GM19239 (cell line): ENCODE measurements at places on chromosomes 7 and 10.
A peak's percentile ranks its signal among the peaks of the same experiment; 100 is the strongest.

GRCh38 chr10:126240483-126240882 is 147.8 kb downstream of the ADAM12 start:
- DNase-seq = no peak

DNA sequence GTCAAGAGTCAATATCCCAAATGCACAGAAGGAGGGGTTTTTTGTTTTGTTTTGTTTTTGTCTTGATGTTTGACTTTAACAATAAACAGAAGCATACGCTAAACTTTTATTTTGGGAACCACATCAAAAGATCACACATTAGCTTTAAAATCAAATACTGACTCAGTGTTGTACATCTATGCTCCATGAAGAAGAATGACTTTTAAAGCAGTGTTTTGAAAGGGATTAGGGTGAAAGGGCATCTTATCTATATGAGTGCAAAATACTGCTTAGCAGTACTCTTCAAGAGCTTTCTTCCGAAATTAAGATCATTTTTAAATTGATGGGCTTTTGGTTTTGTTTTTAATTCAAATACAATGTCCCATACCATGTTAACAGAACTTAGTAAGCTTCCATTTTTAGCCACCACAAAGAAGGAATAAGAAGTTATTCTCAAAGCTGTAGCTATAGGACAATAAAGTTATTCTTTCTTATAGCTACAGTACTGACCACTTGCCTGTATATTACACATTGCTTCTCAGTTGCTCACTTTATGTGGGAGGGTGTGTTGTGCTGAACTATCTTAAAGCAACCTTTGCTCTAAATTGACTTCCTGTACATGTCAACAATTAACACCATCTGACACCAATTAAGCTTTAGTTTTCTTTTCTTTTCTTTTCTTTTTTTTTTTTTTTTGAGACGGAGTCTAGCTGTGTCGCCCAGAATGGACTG is 144.3 kb upstream of the KAT6B start:
- DNase-seq = no peak

DNA sequence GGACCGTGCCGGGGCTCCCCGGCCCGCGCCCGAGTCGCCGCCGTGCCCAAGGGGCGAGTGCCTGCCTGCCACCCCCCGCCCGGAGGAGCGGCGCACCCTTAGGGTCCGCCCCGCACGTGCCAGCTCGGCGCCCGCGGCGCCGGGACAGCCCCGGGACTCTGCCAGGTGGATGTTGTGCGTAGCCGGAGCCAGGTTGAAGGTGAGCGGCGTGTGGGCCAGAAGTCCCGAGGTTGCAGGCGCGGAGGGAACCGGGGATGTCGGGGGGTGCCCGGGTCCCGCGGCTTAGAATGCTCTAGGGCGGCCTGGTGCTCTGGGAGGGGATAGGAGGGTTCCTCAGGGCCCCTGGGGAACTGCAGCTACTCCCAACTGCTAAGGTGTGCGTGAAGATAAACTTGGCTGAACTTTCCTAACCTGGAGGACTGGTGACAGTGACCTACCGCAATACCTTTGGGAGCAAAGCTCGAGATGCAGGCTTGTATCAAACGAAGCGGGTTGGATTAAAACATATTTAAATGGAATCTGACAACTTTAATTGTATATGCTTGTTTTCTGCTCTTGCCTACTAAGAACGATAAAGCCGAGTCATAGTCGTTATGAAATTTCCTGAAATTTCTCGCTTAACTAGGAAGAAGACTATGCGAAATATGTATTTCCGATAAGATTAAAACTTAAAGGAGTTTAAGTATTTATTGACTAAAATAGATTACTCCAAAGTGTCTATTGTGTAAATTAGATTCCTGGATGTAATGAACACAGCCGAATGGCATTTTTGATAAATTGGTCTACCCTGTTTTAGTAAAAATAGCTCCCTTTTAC is at the start of gene CUX1:
CUX1 (plus strand) TSS at position 156 of the 816 bp plus-strand sequence; CDS start at position 170, 14 bp downstream.
- DNase-seq = peak; percentile 27

DNA sequence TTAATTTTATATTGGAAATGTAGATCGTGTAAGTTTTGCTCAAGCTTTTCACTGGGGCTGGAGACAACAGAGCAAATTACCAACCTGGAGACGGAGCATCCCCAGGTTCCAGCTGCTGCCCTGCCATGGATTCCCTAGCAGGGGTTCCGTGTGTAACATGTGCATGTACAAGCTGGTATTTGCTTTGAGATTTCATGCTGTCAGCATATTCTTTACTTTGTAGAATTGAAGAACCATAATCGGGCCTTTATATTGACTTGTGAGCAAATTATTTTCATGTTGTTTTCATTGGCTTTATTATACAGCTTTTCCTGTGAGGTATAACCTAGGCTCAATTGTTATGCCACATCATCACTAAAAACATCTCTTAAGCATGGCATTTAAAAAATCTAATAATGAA is 369.2 kb upstream of the COBL start:
- no peak for DNase-seq

- no peak for DNase-seq
Measured at GRCh38 chr7:69728304-69728703, 130.0 kb downstream of the AUTS2 start.
